Occipital lobe (tissue), 3 donors: ENCODE measurements at places on chromosomes 1 and 21.

- no peak for DNase-seq
Observed at GRCh38 chr1:161404051-161404597, 36.4 kb upstream of the CFAP126 start.

DNA sequence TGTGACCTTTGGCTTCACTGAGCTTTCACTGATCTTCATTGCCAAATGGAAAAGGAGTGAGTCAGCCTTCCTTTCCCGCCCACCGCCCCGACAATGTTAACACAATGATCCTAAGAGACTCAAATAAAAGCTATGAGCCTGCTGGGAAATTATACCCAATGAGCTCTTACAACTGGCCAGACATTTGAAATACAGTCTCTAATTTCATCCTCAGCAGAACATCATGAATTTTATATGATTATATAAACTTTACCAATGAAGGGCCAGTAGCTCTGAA, 252.5 kb downstream of the SIPA1L2 start:
- DNase-seq, result no peak

- DNase-seq, result no peak
Observed at GRCh38 chr1:184485751-184486723, 99.2 kb downstream of the C1orf21 start.

- no peak for DNase-seq
Observed at GRCh38 chr21:25772686-25773085, 37.9 kb downstream of the GABPA start.

GRCh38 chr1:233105225-233105624, 154.8 kb downstream of the NTPCR start:
- no peak for DNase-seq

DNA sequence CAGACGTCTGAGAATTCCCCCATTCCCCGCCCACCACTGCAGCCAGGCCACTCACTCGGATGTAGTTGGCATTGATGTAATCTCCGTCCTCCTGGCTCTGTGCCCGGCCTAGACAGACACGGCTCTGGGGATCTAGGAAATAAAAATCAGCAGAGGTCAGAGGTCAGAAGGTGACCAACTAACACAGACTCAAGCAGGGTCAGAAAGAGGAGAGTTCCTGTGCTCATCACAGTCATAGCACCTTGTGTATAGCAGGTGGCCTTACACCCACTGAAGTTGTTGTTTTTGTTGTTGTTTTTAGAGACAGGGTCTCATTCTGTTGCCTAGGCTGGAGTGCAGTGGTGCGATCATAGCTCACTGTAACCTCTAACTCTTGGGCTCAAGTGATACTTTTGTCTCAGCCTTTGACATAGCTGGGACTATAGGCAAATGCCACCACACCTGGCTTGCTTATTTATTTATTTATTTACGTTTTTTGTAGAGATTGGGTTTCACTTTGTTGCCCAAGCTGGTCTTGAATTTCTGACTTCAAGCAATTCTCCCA, 4.9 kb downstream of the PTPN7 start:
- DNase-seq, result no peak

- no peak for DNase-seq
Observed at GRCh38 chr1:200889571-200889970, 5.1 kb upstream of the INAVA start.
